ENCODE measurements at places on chromosomes 5 and 9.
A peak's percentile ranks its signal among the peaks of the same experiment; 100 is the strongest.

GRCh38 chr9:68678430-68678829, 26.6 kb upstream of the PIP5K1B start:
- DNase-seq, result no peak

- no peak for DNase-seq
Observed at GRCh38 chr5:50814556-50814955, 148.1 kb downstream of the PARP8 start.

DNA sequence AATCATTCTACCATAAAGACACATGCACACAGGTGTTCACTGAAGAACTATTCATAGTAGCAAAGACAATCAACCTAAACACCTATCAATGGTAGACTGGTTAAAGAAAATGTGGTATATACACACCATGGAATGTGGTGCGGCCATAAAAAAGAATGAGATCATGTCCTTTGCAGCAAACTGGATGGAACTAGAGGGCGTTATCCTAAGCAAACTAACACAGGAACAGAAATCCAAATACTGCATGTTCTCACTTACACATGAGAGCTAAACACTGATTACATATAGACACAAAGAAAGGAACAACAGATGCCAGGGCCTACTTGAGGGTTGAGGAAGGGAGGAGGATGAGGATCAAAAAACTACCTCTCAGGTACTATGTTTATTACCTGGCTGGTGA, 103.8 kb downstream of the DRD1 start:
- DNase-seq, result no peak

- no peak for DNase-seq
Observed at GRCh38 chr5:25330721-25331120, 685.9 kb upstream of the CDH10 start.

DNA sequence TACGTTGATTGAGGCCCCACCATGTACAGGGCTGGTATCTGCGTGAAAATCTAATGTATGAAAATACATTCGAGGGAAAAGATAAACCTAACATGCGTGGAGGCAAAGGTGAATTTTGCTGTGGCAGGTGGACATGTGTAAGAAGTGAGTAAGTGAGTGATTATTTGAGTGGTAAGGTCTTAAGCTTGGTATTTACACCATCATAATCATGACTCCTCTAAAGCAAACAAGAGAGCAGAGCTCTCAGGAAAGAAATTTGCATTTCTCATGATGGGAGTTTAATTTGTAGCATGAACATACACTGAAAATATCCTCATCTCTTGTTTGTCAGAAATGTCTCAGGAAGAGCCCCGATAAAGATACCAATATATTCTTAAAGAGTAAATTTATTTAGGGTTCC, 260.6 kb downstream of the PSAT1 start:
- DNase-seq, result no peak

DNA sequence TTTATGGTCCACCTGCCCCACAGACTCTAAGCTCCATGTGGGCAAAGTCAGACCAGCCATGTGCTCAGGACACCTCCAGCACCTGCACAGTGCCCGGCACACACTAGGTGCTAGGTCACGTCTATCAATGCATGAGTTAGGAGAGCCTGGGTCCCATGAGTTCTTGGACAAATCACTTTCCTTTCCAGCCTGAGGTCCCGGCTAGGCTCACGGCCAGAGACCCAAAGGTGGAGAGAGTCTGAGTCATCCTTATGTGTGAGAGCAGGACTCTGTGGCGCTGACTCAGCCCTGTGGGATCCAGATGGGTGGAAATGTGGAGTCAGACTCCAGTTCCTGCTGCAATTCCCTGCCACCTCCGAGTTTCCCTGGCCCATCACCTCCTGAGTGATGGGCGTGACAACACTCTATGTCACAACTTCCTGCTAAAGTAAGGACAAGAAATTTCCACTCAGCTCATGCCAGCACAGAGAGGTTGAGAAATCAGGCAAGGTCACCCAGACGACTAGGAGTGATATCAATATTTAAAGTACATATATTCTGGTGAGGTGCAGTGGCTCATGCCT, 2.5 kb upstream of the ST6GALNAC4 start:
- peak; percentile 99 for DNase-seq

DNA sequence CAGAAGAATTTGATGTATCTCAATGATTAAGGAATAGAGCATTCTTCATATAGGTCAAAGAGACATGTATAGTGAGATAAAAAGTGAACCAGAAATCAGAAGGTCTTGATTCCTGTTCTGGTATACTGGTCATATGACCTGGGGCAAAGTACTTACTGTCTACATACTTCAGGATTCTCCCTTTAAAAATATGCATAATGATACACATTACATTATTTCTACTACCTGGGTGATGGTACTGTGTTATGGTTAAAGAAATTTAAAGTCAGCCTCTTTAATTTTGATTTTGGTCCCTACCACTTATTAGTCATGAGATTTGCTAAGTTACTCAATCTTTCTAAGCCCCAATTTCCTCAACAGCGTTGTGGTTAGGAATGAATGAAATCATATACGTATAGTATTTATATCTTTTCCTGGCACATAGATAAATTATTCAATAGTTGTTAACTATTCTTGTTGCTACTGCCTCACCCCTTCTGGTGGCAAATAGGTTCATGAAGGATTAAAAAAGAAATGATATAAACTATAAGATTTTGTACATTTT, 984.1 kb downstream of the TLE4 start:
- no peak for DNase-seq

- DNase-seq, result no peak
Observed at GRCh38 chr5:141935538-141935937, 11.9 kb downstream of the DELE1 start.

DNA sequence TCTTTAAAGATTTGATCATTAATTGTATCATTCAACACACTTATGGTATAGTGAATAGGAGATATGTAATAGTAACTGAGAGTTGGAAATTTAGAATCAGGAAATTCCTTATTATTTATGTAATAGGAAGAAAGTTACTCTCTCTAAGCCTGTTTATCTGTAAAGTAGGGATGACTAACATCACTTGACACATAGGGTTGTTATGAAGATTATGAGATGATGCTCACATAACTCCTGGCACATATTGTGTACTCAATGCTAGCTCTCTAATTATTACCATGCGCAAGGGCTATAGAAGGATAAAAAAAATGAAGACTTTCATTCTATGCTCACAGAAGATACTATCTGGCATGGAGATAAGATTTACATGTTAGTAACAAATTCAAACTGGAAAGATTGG, 149.9 kb downstream of the ISOC1 start:
- DNase-seq, result no peak

DNA sequence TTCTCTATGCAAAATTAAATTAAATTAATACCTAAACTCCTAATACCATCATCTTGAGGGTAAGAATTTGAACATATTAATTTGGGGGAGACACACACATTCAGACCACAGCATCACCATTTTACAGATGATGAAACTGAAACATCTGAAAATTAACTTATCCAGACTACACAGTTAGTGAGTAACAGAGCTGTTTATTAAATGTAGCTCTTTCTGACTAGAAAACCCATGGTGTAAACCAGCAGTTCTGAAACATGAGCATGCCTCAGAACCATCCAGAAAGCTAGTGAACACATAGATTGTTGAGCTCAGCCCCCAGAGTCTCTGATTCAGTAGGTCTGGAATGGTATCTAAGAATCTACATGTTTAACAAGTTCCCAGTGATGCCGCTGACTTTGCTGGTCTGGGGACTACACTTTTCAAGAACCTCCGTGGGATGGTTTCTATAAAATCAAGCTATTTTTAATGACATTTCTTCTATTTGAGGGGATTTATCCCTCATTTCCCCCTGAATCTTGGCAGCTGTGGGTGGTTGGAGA, 113.5 kb downstream of the RORB start:
- no peak for DNase-seq

- no peak for DNase-seq
Observed at GRCh38 chr9:14170392-14170931, 143.5 kb downstream of the NFIB start.

DNA sequence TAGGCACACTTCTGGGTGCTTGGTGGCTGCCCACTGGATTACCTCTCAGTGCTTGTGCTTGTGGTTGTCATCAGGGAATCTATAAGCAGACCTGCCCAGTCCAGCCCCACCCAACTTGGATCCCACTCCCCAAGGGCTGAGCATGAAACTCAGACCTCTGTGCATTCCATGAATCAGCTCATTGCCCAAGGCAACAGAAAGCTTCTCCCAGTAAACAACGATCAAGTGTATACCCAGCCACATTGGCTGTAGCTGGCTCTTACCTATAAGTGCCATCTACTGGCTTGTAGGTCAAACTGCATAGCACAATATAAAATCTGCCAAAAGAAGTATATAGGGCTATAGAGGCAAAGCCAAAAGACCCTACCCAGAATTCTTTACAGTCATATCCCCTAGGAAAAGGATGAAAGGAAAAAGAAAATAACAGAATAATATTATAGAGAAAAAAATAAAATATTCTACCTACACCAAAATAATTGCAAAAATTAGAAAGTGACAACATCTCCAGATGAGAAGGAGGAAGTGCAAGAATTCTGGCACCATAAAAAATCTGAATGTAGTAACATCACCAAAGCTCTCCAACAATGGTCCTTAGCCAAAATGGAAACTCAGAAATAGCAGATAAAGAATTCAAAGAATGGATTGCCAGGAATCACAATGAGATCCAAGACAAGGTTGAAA, 321.0 kb upstream of the TRPC7 start:
- DNase-seq, result no peak

DNA sequence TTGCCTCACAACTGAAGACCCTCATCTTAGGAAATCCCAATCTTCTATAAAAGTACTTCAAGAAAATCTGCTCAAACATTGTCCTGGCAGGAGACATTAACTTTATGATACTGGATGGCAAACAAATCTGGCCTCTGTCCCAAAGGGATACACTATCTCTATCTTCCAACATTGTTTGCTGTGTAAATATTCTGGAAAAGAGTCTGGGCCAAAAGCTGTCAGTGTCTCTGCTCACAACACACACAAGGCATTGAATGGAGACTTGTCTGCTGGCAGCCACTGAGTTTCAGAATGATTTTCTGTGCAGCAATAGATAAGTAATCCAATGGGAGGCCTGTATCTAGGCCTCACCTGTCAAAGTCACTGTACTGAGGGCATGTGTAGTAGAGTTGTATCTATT, 471.1 kb downstream of the DMAC1 start:
- DNase-seq, result no peak

- DNase-seq, result no peak
Observed at GRCh38 chr9:131276094-131276888, at the start of gene FAM78A. TSS of gene FAM78A (minus strand) at chr9:131276510. CDS start at chr9:131276179, 331 bp downstream.
